ENCODE measurements at places on chromosomes 16 and 17.
A peak's percentile ranks its signal among the peaks of the same experiment; 100 is the strongest.

- peak; percentile 48 for DNase-seq
Measured at GRCh38 chr16:4404247-4404966, 12.0 kb downstream of the CORO7 start.

GRCh38 chr16:74591876-74592650, 14.9 kb downstream of the GLG1 start:
- DNase-seq: no peak

DNA sequence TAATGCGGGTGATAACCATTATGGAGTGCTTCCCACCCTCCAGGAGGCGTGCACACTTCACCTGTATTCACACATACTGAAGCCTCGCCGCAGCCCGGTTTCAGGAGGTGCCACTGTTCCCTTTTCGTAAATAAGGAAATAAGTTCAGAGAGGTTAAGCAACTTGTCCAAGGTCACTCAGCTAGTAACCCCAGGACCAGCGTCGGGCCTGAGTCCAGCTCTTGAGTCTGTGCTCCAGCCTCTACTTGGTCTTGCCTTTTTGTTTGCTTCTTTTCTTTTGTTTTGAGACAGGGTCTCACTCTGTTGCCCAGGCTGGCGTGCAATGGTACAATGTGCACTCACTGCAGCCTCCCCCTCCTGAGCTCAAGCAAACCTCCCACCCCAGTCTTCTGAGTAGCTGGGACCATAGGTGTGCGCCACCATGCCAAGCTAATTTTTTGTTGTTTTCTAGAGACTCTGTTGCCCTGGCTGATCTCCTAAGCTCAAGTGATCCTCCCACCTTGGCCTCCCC, 63.5 kb upstream of the CIBAR2 start:
- no peak for DNase-seq

- DNase-seq: no peak
Measured at GRCh38 chr16:88066234-88066633, 115.0 kb downstream of the BANP start.

- no peak for DNase-seq
Measured at GRCh38 chr17:66720027-66720426, 114.9 kb upstream of the CACNG5 start.

GRCh38 chr17:48515925-48516900, 14.6 kb downstream of the HOXB1 start:
- no peak for DNase-seq

DNA sequence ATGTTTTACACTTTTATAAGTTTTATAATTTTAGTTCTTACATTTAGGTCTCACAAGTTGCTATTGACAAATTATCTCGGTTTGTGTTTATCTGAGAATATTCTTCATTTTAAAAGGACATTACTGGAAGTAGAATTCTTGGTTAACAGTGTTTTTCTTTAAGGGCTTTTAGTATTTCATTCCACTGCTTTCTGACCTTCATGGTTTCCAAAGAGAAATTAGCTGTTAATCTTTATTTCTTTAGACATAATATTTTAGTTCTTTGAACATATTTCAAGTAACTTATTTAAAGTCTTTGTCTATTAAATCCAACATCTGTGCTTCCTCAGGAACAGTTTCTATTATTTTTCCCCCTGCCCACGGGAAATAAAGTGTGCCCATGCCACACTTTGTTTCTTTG, 240.1 kb upstream of the AXIN2 start:
- no peak for DNase-seq
